ENCODE measurements at places on chromosomes 11 and 22.

DNA sequence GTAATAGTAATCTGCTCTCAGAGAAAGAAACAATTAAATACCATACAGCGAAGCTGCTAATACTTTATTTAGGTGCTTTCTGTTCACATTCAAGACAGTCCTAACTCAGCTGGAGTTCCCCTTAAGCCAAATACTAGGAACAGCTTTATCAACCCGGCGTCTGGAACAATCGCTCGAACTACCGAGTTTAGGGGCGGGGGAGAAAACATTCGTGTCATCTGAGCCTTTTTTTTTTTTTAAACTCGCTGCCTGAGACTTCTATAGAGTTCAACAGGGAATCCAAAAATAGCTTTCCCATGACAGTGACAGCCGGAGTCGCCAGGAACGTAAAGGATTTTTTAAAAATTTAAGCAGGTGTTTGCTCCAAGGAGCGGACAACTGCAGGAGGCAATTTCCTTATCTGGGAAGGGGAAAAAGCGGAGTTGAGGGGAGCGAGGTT lies 852 bp downstream of the TRAF6 start:
- DNase-seq, result no peak

- DNase-seq, result no peak
Observed at GRCh38 chr22:49183208-49183825, 644.4 kb downstream of the BRD1 start.

DNA sequence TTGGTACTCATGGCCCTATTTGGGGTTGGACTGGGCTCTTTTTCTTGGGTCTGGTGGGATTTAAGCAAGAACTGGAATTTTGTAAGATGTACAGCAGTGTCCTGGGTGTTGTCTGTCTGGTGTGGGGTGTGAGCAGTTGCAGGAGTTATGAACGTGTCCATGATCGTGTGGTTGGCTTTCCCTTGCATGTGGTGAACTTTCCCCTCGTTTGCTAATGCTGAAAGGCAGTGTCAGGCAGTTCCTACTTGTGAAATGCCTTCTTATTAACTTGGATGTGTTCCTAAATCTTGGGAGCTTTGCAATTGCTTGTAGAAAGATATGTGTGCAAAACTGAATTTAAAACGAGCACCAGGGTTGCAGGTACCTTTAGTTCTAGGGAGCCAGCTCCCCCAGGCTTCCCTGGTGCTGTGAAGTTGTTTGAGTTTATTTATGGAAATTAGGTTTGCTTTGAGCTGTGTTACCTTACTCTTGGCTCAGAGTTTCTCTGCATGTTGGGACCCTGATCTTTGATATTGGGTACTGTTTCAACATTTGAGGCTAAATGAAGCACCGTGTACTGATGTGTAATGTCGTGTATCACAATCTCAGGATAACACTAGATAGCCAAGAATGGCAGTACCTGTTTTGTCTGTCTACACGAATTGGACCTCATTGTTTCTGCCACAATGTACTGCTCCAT lies 35.8 kb upstream of the HSD17B12 start:
- peak; percentile 17 for DNase-seq

DNA sequence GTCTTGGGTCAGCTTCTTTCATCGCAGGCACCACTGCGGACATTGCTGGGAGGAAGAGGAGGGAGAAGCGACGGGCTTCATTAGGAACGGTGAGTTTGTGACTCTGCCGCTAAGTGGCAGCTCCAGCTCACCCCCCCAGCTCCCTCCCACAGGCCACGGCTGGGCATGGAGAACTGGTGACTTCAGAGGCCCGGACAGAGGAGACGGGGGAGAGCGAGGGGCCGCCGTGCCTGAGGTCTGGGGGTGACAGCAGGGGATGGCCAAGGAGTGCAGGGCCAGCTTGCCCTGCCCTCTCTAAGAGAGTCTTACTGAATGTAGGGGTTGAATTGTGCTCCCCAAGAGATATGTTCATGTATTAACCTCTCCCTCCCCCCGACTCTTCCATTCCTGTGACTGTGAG lies 13.9 kb upstream of the NFAM1 start:
- no peak for DNase-seq

DNA sequence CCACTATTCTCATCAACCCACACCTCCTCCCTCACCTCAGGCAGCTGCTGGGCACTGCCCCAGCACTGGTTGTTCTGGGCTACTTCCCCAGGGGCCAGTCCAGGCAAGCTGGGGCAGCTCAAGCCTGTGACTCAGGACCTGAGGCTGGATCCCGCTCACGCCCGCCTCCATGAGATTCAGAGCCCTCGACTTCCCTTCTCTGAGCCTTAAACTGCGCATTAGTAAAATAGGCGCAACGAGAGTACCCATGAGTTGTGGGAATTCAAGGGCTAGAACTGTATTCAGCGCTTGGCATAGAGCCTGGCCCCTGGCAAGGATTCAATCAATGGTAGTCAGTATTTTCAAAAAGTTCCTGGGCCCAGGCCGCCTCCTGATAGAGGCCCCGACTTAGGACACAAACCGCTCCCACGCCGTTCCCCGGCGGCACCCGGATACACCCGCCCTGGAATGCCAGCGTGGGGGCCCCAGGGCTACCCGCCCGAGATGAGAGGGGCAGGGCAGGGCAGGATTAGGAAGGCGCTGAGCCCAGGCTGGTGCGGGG lies 723 bp upstream of the CD82 start:
- peak; percentile 74 for DNase-seq

- DNase-seq, result no peak
Observed at GRCh38 chr11:47366020-47366490, 12.3 kb downstream of the SPI1 start.

DNA sequence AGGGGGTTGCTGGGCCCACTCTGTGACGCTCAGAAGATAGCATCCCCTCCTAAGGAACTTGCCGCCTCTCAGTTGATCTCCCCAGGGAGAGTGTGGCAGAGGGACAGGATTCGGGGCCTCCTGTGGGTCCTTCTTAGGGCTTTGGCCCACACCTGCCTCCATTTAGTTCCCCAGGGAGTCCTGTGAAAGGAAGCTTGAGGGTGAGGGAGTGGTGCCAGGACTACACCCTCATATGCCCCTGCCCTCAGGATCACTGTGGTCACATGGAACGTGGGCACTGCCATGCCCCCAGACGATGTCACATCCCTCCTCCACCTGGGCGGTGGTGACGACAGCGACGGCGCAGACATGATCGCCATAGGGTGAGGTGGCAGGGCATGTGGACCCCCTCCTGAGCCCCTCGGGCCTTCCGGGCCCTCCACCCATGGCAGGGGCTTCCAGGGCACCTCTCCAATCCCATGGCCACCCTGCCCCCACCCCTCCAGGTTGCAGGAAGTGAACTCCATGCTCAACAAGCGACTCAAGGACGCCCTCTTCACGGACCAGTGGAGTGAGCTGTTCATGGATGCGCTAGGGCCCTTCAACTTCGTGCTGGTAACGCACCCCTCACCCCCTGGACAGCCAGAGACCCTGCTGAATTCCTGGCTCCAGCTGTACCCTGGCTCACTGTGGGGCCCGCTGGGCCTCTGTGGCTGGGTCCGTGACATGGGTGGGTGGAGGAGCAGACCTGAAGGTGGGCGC lies 3.5 kb downstream of the INPP5J start:
- DNase-seq, result no peak

GRCh38 chr11:60769811-60770210 lies 13.1 kb downstream of the MS4A15 start:
- no peak for DNase-seq

DNA sequence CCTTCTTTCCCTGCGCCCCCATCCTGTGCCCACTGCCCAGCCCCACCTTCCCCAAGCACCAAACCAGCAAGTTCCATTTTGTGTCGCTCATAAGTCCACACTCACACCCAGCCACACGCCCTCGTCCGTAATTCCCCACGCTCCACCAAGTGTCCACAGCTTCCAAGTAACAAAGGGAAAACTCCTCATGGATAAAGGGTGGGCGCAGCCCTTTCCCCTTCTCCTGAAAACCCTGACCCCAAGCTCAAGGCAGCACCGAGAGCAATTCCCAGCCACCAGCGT lies 458 bp downstream of the FXYD6 start:
- DNase-seq, result no peak

- peak; percentile 13 for DNase-seq
Observed at GRCh38 chr11:111665777-111666176, 63.5 kb downstream of the SIK2 start.

DNA sequence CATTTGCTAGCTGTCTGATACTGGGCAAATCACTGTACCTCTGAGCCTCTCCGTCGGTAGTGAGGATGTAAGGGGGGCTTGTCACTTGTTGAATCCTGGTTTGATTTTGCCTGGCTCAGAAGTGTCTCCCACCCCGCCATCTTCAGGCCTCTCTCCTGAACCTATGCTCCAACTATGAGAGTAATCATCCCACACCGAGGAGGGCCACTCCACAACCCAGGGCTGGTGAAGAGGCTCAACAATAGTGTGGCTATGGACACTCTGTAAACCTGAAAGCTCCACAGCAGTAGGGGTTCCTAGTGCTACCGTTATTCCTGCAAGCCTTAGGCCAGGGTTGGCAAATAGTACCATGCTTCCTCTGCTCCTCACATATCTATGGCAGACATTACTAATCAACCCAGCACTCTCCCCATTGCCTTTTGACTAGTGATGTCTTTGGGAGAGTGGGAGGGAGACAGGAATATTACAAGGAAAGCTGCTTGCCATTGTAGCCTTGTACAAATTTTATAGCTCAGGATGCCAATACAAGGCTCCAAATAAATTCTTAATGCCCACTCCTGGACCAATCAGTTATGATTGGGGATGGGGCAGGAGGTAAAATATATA lies 134.0 kb upstream of the TEAD1 start:
- DNase-seq, result no peak

GRCh38 chr11:95584589-95584988 lies 205.0 kb downstream of the FAM76B start:
- DNase-seq, result no peak

DNA sequence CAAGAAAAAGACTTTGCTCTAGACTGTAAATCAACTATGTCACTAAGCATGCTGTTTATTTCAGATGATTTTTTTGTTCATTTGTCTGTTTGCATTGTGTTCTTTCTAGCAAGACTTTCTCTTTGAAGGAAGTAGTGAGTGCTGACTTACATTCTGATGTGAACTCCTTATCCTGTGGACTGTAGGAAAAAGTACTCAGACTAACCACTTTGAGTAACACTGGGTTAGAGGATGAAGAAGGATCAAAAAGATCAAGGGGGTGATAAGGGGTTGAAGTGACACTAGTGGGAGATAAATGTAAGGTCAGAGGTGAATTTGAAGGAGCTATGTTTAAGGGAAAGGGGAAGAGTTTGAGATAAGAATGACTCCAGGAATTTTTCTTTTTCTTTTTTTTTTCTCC lies 369.4 kb downstream of the NELL1 start:
- DNase-seq, result no peak

- no peak for DNase-seq
Observed at GRCh38 chr11:128291835-128292234, 295.5 kb downstream of the ETS1 start.
